ENCODE measurements at places on chromosomes 11 and 22.

DNA sequence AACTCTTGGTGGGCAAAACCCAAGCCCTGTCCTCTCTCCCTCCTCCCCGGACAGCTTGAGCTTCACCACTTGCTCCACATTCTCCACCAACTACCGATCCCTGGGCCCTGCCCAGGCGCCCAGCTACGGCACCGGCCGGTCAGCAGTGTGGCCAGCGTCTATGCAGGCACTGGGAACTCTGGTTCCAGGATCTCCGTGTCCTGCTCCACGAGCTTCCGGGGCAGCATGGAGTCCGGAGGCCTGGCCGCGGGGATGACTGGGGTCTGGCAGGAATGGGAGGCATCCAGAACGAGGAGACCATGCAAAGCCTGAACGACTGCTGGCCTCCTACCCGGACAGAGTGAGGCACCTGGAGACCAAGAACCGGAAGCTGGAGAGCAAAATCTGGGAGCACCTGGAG lies 68.9 kb upstream of the RTL6 start:
- DNase-seq = no peak

DNA sequence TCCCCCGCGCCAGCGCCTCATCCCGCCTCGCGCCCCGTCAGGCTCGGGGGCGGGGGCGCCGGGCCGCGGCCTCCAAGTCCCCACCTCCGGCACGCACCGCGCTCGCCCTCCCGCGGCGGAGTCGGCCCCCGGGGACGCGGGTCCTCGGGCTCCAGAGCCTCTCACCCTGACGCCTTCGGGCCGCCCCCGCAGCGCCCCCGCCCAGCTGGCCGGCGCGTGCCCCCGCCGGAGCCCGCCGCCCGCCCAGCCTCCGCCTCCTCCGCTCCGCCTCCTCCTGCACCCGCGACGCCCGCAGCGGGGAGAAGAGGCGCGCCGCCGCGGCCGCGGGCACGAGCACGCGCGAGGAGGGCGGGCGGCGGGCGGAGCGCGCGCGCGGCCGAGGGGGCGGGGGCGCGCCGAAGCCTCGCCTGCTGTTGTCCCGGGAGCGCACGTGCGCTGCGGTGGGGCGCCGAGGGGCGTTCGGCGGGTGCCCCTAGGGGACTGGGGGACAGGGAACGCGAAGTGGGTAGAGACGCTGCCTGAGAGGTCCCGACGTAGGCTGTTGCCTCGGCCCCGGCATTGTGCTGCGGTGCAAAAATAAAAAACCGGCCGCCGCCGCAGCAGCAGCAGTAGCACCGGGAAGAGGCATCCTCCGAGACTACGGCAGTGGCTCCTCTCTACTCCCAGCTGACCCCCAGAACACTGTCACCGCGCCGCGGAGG lies 87.4 kb upstream of the ARHGAP32 start:
- DNase-seq = peak; percentile 69

- DNase-seq = no peak
These were observed 19.8 kb downstream of the NECTIN1 start for GRCh38 chr11:119709171-119709570.

- no peak for DNase-seq
These were observed 80.4 kb downstream of the LRRC4C start for GRCh38 chr11:41379084-41379483.

- no peak for DNase-seq
These were observed 25.5 kb upstream of the RFPL3 start for GRCh38 chr22:32331918-32332725.

DNA sequence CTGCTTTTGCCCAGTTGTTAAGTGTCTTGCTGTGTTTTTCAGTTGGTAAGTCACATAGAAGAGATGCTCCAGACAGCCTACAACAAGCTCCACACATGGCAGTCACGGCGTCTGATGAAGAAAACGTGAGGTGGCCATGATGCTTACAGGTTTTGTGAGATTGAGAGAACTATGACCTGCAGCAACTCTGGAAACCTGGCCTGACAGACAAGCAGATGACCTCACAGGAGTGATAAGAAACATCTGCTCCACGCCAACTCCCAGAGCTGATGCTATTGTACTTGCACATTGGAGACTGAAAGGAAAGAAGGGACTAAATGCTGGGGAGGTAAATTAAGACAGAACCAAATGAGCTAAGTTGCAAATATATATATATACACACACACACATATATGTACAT lies 28.6 kb upstream of the LDHA start:
- no peak for DNase-seq

- DNase-seq = no peak
These were observed 3.4 kb upstream of the SORL1-AS1 start for GRCh38 chr11:121456151-121456550.
